ENCODE measurements at places on chromosomes 16 and 17. TPM values are rescaled to one million over a fixed set of nuclear protein-coding genes. Genes with fewer than 3 reads are reported as not detected.
A peak's percentile ranks its signal among the peaks of the same experiment; 100 is the strongest.

- DNase-seq: peak; percentile 87
Observed at GRCh38 chr16:49855280-49855821, 561 bp downstream of the ZNF423 start.

LLGL2 gene
- 34.4 TPM for total RNA-seq

CORO6 gene
- 13.0 TPM for total RNA-seq

KRT9 gene
- not detected for total RNA-seq

KCNG4 gene
- not detected for total RNA-seq

Measured in endothelial cell (in vitro differentiated cells).